ENCODE measurements at places on chromosomes 1 and 21. TPM values are rescaled to one million over a fixed set of nuclear protein-coding genes. Genes with fewer than 3 reads are reported as not detected.

CSMD2 gene
- 0.12 TPM for total RNA-seq

SLFNL1 gene
- total RNA-seq = 0.29 TPM

NBPF20 gene
- 4.6 TPM for total RNA-seq

C8A gene
- not detected for total RNA-seq

LHX8 gene
- total RNA-seq = not detected

ANKRD34A gene
- 0.14 TPM for total RNA-seq

RNU5D-1 gene
- total RNA-seq = not detected

DNA sequence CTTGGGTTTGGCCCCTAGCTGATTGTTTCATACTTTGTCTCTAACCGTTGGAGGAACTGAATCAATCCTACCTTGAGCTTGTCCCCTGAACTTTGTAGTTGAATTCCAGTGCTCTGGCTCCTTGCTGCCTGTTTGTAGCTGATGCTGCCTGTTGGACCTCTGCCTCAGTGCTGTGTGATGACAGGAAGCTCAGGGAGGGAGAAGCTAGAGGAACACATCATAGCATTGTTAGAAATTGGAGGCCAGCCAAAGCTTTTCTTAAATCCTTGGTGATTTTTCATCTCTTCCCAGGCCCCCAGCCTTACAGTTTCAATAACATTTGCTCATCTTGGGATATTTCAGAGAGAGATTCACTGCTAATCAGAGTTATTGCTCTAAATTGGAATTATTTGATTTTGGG lies 34.0 kb downstream of the MACF1 start:
- DNase-seq = no peak

DNA sequence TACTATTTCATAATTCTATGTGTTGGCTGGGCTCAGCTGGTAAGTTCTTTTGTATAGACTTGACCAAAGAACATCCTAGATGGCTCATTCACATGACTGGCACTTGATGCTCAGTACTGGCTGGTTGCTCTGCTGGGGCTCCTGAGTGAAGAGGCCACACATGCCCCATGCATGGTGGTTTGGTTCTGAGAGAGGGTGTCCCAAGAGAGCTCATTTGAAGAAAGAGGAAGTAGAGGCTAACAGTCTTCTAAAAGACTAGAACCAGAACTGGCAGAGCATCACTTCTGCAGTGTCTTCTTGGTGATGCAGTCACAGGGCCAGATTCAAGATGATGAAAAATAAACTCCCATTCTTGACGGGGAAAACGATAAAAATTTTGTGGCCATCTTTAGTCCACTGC lies 5.2 kb upstream of the BACH1 start:
- DNase-seq = no peak

GRCh38 chr1:244246334-244246733 lies 195.3 kb downstream of the ZBTB18 start:
- no peak for DNase-seq

- no peak for DNase-seq
Observed at GRCh38 chr1:20400341-20401177, 85.5 kb downstream of the CAMK2N1 start.
